ENCODE measurements at places on chromosomes 1 and 21.

DNA sequence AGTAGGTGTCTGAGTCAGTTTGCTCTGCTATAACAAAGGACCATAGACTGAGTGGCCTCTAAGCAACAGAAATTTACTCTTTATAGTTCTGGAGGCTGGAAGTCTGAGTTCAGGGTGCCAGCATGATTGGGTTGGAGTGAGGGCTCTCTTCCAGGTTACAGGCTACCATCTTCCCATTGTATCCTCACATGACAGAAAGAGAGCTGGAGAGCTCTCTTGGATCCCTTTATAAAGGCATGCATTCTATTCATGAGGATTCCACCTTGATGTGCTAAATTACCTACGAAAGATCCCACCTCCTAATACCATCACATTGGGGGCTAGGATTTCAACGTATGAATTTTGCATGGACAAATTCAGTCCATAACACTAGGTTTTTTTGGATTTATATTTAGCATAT is 79.6 kb downstream of the LTN1 start:
- no peak for DNase-seq

- DNase-seq: no peak
These were observed 1.7 kb downstream of the PCSK9 start for GRCh38 chr1:55040933-55041494.

- no peak for DNase-seq
These were observed 87.1 kb downstream of the BCAR3 start for GRCh38 chr1:93594603-93594880.

GRCh38 chr1:88787023-88787903 is 103.2 kb downstream of the PKN2 start:
- DNase-seq: no peak

- DNase-seq: no peak
These were observed 2.2 kb upstream of the CRABP2 start for GRCh38 chr1:156707417-156708217.

DNA sequence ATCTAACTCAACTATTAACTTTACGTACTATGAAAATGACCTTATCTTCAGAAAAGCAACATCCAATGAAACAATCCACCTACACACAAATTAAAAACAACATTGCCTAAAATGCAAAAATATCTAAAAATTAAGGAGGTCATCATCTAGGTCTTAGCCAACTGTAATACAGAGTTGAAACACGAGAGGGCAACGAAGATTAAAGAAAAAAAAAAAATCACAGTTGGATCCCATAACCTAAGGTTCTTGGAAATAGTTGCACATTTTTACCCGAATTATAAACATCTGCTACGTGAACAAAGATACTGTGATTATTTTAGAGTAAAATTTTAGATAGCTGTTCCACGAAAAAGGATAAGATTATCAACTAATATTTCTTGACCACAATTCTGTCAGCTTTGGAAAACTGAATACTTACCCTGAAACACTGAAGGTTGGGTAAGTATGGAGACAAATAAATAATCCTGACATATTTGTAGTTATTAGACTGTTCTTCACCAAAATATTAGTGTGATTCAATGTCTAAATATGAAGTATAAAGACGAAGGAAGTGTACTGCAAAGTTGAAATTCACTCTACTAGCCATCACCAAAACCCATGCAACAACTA is 88.0 kb upstream of the AK4 start:
- no peak for DNase-seq

DNA sequence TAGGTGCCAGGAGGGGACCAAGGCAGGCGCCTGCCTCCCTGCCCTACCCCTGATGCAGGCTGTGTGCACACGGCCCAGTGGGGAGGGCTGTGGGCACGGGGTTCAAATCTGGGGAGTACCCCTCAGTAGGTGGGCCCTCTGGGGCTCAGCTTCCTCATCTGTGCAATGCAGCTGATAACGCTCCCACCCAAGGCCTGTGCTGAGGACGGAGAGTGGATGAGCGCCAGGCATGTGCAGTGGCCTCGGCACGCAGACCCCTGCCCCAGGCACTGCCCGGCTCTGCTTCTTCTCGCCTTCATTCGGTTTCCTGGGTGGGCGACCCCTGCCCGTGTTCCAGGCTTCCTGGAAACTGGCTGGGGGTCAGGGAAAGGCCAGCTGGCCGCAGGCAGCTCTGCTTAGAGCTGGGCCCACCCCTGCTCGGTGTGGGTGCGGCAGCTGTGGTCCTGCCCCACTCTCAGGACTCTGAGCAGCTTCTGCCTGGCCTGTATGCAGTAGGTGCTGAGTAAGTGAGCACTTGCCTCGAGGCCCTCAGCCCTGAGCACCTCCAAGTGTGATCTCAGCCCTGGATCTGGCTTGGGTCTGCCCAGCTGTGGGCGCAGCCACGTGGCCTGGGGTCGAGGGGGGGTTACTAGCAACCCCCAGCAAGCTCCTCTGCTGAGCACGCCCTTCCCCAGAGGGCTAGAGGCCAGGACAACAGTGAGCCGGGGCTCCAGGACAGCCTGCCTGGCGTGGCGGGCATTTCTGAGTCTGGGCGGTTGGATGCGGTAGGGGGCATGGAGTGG is 11.9 kb upstream of the TNFRSF14 start:
- DNase-seq: no peak

DNA sequence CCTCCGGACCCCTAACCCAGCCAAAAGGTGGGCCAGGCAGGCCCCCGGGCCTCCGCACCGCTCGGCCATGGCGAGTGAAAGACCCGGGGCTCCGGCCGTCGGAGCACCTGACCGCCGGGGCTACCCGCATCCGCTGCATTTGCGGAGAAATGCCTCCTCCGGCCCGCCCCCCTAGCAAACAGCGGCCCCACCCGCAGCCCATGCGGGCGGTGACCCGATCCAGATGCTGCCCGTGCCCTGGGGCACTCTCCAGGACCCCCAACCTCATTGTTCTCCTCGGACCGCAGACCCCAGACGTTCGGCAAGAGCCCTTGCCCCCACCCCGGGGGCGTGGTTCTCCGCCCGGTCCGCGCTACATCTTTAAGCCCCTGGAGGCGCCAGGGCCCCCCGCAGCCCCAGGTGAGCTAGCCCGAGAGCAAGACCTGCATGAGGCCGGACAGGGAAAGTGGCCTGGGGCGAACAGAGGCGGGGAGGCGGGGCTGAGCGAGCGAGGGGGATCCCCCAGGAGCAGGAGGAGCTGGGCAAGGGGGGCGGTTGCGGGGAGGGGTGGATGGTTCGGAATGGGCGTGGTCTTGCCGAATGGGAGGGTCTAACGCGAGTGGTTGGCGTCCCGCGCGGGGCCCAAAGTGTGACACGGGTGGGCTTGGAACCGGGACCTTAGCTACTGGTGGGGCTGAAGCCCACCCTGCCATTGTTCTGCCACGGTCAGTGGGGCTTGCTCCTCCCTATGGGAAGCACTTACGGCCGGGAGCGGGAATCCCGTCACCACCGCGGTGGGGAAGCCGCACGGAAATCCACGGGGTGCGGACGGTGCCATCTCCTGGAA is 6.3 kb upstream of the CRYBG2 start:
- peak; percentile 12 for DNase-seq

DNA sequence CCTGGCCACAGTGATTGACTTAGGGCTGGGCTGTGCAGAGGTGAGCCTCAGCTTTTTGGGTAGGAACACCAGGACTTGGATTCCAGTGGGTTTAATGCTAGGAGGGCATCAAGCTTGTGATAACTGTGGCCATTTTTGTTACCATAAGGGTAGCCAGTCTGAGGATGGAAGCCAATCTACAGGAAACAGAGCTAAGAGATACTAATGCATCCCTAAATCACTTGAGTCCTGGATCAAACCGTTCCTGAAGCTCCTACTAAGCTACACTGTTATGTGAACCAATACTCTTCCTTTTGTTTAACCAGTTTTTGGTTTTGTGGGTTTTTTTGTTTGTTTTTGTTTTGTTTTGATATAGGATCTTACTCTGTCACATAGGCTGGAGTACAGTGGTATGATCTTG is 12.2 kb downstream of the KIAA2013 start:
- no peak for DNase-seq

GRCh38 chr1:87426463-87427249 is 98.0 kb downstream of the LMO4 start:
- DNase-seq: no peak

DNA sequence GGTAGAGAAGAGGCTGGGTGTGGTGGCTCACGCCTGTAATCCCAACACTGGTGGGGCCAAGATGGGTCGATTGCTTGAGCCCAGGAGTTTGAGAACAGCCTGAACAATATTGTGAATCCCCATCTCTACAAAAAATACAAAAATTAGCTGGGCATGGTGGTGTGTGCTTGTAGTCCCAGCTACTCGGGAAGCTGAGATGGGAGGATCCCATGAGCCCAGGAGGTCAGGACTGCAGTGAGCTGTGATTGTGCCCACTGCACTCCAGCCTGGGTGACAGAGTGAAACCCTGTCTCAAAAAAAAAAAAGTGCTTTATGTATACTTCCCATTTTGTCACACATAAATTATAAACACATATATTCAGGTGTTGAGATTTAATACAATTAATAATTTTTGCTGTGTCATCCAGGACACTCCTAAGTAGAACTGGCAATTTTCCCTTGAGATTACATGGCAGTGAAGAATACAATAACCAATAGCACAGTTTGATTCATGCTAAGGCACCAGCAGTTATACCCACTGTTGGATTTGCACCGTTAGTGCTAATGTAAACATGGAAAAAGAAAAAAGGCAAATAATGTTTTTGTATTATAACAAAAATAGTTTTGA is 15.5 kb downstream of the GABPB2 start:
- no peak for DNase-seq

DNA sequence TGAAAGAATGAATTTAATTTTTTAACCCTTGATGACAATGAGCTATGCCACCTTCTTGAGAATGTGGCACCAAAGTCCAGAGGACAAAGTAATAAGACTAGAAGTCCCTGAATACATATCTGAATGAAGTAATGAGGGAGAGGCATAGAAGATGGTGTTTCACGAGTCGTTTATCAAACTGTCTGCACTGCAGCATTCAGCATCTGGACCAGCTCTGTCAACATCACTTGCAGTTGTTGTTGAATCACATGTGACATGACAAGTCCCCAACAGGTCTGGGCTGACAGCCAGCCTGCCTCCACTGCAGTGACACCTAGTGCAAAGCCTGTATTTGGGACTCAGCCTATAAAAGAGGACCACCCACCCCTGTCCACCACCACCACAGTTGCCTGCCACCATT is 17.3 kb upstream of the GALNT2 start:
- DNase-seq: no peak

DNA sequence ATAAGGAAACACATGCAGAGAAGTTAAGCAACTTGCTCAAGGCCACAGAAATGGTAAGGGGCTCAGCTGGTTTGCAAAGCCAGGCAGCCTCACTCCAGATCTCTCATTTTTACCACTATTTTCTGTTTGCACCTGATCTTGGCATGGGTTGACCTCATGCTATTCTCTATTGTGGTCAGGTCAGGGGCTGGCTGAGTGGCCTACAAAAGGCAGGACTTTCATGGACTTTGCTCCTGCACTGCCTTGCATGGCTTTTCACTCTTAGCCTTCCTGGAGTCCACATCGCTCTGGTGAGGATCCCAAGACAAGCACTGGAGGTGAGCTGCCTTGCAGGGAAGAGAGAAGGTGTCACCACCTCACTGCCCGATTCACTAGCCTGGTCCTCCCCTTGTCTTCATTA is 56.8 kb upstream of the CSF3R start:
- DNase-seq: no peak

DNA sequence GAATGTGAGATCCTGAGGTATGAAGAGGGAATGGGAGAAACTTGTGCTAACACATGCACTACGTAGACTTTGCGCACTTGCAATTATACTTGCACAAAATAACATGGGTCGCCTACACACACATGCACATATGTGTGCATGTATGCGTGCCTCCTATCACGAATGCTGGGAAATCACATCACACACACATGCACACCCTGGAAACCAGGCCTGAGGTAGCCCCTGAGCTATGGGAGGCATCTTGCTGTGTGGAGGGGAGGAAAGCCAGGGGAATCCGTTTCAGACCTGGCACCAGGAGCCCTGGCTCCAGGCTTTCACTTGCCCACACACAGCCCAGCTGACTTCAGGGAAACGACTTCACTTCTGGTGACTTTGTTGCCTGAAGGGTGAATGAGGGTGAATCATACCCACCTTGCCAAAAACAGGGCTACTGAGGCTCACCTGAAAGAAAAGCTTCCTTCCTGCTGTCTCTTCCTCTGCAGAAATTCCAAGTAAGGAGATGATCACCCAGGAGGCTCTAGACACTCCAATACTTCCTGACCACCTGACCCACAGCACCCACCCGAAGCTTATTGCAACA is 136.0 kb upstream of the NGF start:
- DNase-seq: no peak

GRCh38 chr1:31510853-31511789 is 65.2 kb upstream of the TINAGL1 start:
- DNase-seq: no peak

DNA sequence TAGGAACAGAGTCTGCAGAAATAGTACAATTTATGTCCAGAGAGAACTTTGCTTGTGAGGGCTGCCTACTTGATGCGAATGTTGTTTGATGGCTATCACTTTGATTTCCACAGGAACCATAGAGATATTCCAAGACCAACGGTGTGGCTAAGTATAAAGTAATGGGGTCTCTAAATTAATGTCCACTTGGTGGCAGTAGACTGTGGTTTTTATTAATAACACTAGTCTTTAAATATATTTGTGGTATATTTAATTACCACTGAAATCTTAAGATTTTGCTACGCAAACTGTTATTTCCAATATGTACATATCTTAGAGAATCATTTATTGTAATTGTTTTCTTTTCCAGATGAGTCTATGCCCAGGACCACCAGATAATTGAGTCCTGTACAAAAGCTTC is 647.9 kb downstream of the PLA2G4A start:
- no peak for DNase-seq

GRCh38 chr1:241846862-241847539 is 1.0 kb upstream of the EXO1 start:
- no peak for DNase-seq

- peak; percentile 75 for DNase-seq
These were observed at the start of gene PSEN2 for GRCh38 chr1:226870401-226871279. Gene PSEN2, plus strand, starts transcription at chr1:226870616. Its CDS starts 11,292 bp downstream, at chr1:226881908.

DNA sequence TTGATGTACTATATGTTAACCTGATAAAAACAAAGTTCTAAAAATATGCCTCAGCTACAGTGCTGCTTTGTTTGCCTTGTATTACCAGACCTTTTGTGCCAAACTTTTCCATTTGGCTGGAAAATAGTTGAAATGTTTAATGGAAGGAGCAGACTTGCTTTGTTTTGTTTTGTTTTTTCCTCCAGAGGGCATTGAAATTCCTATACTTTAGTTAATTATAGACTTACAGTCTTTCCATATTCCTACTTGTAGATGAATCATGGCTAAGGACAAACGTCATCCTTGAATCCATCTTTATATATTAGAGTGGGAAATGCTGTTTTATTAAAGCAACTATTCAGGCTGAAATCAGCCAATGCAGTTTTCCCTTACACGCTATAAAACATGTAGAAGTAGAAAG is 6.7 kb downstream of the CAP1 start:
- DNase-seq: no peak

DNA sequence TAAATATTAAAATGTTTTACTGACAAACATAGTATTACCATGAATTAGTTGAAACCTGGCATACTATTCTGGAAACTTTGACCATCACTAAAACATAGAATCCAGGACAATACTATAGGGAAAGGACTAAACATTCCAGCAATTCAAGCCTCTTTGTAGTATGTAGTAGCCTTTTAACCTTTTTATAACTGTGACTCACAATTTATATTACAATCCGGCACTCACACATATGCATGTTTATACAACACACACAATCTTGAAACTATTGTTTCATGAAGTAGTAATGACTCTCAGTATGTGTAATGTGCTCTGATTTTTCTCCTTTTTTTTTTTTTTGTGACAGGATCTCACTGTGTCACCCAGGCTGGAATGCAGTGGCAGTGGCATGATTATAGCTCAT is 64.3 kb downstream of the ANKRD13C start:
- DNase-seq: no peak

GRCh38 chr1:232529747-232530146 is 100.2 kb downstream of the SIPA1L2 start:
- DNase-seq: no peak
